Activated effector memory CD4-positive, alpha-beta T cell treated with anti-CD3 and anti-CD28 coated beads, Interleukin-2, amount 50 U/mL, for 16 hours (primary cell): ENCODE measurements at places on chromosomes 13 and 19.

DNA sequence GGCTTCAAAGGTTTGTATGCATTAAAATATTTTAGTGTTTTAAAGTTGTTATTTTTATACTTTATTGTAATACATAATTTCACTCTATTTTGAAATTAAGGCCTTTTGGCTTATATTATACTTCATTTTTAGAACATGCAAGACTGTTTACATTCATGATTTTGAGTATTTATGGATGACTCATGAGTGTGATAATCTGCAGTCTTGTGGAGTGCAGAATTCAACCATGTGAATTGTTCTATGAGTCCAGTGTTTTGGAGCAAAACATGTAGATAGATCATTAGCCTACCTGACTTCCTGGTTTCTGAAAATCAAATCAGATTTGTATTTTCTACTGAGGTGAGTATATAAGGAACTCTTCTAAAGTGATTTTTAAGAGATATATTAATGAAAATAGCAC lies 241.8 kb downstream of the PCCA start:
- no peak for DNase-seq

- no peak for DNase-seq
Measured at GRCh38 chr19:4338441-4339355, at the start of gene STAP2. TSS of gene STAP2 (minus strand) at chr19:4338827. CDS start at chr19:4338753, 74 bp downstream.

DNA sequence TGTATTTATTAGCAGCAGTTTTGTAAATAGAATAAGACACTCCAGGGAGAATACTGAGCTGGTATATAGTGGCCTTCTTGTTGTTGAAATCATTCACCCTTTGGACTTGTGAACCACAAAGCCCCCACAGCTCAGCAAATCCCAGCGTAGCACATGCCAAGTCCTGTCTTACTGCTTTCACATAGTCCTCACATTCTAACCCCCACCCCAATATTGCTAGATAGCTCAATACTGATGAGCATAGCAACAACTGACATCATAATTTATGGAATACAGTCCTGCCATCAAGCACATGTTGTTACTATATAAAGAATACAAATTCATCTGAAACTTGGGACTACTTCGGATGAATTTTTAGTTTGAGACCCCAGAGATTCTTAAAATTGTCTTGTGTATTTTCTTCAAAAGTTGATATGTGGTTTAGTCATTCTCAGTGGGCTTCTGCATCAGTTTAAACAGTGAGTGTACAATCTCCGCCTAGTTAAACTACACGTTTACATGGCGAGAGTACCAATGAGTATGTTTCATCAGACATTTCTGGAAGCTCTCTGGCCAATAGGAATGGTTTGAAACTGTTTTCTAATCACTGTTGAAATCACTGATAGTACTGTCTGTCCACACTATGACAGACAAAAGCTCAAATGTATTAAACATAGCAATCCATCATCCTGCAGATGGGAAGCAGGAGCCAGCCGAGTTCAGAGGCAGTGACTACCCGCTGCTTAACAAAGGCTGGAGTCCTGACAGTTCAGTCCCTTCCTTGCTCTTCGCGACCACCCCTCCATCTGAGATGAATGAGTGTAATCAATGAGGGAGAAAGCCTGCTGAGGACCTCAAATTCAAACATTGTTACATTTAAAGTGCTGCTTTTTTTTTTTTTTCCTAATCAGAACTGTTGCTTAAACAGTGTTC lies 15.2 kb downstream of the DACH1 start:
- no peak for DNase-seq

GRCh38 chr19:41588497-41589209 lies 12.7 kb downstream of the CEACAM21 start:
- DNase-seq, result no peak

DNA sequence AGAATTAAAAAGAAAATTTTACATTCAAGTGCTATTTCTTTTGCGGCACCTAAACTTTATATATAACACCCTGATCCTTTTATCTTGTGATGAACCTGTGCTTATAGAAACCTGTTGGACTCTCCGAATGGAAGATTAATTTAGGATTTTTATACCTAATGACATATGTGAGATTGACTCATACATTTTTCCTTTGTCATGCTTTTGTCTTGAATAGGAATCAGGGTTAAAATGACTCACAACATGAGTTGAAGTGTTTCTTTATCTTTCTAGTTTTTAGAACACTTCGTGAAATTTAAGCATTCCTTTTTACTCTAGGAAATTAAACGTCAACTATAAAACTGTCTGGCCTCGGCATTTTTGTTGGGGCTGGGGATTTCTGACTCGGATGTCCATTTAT lies 378.9 kb downstream of the PCDH20 start:
- no peak for DNase-seq
